Anterior cingulate cortex (tissue), 58 donors: ENCODE measurements at places on chromosomes 4 and X.

- DNase-seq: no peak
Measured at GRCh38 chrX:124984140-124984813, 335.4 kb upstream of the TEX13C start.

DNA sequence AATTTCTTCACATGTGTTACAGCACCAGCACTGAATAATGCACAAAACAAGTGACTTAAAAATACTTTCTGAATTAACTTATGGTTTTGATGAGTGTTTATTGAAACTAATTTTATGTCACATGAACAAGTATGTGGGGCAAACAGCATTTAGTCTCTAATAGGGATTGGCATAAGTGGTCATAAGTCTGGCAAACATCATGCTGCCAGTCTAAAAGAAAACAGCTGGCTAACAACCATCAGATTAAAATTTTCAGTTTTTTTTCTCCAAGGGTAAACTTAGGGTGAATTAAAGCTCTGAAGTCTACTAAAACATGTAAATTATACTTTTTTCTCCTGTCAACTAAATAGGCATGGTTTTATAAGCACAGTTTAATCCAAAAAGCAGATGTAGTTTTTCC is 1014.2 kb downstream of the FAT4 start:
- DNase-seq: no peak

GRCh38 chr4:152169683-152170082 is 366.2 kb downstream of the FBXW7 start:
- no peak for DNase-seq

DNA sequence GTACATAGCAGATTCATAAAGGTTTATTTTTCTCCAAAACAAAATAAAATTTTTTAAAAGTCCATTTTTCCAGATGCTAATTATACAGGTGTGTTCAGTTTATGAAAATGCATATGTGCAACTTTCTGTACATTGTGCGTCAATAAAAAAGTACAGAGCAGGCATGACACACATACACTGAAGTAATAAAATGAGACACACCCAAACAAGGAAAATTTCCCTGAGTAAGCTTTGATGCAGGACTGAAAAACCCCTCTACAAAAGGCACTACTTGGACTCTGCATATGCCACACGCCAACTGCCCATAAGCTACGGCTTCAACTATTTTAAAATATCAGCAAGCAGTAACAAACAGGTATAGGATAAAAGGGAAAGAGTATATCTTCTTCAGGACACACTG is 13.8 kb downstream of the ARAP2 start:
- no peak for DNase-seq

- no peak for DNase-seq
Measured at GRCh38 chr4:166144607-166145006, 271.6 kb downstream of the TLL1 start.

DNA sequence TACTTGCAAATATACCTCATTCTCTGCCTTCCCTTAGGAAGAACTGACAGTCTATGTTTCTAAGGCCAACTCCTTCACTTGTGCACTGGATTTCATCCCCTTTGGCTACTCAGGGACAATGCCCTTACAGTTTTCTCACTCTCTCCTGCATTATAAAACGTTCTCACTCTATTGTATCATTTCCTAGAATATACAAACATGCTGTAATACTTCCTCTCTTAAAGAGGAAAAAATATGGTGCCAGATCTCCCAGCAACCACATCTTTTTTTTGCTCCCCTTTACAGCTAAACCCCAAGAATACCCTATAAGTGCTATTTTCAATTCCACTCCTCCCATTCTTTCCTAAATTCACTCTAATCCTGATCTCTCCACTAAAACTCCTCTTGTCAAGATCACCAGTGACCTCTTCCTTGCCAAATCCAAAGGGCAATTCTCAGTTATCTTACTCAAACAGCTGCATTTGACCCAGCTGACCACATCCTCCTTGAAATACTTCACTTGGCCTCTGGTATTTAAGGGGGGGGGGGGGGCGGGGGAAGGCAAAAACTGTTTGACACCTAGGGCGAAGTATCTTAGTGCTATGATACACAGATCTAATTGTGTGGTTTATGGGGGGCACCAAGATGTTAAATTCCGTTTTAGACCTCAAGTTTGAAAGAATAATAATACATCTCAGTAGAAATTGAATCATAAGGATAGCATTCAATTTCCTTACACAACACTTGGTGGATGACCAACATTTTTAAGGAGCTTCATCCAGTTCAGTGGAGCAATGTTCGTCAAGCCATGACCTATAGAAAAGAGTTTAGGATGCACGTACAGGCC is 1.6 kb downstream of the RCHY1 start:
- no peak for DNase-seq

- DNase-seq: no peak
Measured at GRCh38 chrX:103066606-103067005, 2.6 kb upstream of the BEX1 start.
